ENCODE measurements at places on chromosomes 2 and 18.

DNA sequence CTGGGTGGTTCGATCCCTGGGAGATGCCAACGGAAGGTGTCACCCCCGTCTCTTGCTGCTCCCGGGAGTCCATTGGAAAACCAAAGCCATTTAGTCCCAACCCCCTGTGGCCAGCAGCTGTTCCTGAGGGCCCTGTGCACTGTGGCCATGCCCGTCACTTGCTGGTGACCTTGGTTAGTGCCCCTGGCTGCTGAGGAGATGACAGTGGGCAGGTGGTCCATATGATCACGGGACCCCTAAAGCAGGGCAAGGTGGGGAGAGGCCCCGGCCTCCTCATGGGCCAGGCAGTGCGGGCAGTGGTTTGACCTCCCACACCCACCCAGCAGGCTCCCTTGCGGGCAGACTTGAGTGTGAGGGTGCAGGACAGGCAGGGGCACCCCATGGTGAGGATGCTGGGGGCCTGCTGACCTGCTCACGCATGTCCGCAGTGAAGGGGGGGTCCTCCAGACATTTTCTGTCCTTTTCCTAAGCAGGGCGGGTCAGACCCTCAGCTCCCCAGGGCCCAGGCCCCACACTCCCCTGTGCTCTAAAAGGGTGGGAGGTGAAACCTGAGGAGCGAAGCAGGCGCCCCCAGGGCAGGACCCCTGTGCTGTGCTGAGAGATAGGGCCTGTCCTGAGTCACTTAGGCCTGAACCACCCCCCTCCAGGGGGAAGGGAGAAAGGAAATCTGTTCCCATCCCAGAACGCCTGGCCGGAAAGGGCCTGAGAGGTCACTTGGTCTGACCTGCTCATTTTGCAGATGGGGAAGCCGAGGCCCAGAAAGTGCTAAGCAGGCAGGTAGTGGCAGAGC is 6.8 kb downstream of the ITM2C start:
- DNase-seq, result no peak

DNA sequence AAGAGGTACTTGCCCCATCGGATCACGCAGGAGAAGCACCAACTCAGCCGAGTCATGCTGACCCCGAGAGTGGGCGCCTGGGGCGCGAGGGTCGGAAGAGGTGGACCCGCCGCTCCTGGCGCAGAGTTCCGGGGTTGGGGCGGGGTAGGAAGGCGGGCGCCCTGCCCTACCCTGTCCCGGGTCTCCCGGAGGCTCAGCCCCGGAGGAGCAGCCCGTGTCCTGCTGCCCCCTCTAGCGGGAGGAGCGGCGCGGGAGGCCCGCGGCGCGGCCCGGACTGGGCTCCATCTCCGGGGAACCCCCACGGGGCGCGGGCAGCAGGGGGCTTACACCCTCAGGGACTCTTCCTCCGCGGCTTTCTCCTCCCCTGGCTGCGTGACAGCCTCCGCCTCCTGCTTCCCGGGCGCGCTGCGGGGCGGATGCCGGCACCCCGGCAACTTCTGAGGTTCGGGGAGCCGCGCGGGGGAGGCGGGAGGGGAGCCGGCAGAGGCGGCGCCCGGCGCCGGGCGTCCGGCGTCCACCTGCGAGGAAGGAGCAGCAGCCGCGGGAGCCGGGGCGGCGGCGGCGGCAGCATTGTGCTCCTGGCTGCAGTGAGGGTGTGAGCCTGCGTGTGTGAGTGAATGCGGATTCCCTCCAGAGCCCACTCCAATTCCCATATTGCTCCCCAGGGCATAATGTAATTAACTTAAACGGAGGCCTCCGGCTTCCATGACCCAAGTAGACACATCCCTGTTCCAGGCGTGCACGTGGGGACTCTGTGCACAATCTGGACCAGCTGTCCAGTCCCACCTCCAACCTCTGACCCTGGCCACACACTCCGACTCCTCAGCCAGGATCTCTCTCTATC is 7.6 kb upstream of the TNS1 start:
- no peak for DNase-seq

DNA sequence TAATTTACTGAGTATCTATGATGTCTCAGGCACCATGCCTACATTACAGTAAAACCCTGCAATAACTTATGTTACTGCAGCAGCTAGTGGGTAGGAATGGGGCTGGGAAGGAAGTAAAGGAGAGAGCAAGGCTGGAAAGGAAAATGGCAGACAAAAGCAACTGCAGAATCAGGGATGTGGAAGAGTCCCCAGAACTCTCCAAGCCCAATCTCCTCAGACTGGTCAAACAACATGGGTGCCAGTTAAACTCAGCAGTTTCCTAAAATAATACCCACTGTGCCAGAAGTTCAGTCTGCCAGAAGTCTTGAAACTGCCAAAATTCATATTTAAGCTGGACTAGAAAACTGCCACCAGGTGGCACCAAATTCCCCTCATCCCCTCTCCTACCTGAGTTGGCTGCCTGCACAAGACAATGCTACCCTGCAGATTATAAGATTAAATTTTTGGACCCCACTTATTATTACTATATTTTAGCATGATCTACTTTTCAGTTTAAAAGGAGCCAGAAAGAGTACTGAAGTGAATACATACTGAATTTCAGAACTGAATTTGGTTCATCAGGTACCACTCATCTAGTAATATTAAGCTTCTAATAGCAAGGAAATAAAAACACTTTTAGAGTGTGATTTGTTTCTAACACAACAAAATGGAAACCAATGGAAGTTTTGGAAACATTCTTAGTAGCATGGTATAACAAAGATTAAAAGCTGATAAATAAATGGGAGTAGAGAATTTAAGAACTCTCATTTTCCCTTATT is 86.8 kb upstream of the DNER start:
- DNase-seq, result peak; percentile 45

DNA sequence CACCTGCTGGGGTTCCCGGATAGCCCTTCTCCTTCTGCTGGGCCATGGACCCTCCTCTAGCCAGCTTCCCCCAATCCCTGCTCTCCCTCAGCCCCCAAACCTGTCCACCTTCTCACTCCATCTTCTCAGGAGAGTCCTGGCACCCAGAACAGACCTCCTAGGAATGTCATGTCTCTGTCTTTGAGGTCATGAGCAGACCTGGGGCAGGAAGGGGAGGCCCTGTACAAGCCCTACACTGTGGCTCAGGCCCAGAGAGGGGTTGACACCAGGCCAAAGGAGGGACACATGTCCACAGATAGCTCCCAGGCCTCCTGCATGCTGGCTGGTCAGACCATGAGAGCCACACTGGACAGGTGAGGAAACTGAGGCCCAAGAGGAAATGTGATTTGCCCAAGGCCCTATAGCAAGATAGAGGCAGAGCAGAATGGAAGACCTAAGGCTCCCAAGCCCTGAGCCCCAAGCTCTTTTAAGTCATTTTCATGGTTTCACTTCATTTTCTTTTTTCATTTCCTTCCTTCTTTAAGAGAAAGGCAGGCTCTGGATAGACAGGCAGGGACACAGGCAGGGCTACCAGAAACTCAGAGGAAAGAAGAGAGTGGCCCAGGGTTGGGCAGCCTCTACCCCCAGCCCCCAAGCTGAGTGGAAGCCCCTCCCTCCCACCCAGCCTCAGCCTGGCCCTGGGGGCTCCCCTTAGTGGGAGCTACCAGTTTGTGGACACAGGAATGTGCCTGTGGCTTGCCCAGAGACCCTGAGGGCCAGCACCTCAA is 159.7 kb downstream of the SMAD7 start:
- no peak for DNase-seq

GRCh38 chr2:112949456-112949855 is 28.4 kb upstream of the IL36G start:
- no peak for DNase-seq

DNA sequence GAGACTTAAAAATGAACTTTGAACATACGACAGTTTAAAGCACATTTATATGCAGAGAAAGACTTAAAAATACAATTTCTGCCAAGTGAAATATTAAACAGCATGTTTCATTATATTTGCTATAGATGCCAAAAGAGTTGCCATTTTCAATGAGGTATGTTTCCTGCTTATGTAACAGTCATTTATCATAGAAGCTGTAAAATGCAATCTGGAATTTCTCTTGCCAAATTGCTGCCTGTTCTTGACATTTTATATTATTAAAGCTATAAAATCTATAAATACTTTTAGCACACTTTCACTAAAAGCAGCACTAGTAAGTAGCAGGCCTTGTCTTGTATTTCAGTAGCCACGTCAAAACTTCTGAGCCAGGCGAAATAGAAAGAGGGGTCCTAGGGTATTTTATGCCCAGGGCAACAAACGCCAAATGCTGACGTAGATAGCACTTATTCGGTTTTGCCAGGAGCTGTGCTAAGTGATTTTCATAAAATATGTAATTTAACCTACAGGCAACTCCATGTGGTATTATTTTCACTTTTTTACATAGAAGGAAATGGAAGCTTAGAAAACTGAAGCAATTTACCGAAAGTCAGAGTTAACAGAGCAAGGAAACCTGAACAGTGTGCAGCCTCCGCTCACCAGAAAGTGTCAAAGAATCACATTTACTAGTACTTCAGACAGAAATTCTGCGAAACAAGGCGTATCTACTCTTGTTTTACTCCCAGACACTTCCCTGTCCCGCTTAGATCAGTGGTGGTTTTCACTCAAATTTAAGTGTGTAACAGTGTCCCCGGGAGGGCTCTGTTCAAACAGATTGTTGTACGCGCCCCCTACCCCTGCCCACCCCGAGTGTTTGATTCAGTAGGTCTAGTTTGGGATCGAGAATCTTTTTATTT is 1.2 kb upstream of the CYP20A1 start:
- DNase-seq, result no peak

DNA sequence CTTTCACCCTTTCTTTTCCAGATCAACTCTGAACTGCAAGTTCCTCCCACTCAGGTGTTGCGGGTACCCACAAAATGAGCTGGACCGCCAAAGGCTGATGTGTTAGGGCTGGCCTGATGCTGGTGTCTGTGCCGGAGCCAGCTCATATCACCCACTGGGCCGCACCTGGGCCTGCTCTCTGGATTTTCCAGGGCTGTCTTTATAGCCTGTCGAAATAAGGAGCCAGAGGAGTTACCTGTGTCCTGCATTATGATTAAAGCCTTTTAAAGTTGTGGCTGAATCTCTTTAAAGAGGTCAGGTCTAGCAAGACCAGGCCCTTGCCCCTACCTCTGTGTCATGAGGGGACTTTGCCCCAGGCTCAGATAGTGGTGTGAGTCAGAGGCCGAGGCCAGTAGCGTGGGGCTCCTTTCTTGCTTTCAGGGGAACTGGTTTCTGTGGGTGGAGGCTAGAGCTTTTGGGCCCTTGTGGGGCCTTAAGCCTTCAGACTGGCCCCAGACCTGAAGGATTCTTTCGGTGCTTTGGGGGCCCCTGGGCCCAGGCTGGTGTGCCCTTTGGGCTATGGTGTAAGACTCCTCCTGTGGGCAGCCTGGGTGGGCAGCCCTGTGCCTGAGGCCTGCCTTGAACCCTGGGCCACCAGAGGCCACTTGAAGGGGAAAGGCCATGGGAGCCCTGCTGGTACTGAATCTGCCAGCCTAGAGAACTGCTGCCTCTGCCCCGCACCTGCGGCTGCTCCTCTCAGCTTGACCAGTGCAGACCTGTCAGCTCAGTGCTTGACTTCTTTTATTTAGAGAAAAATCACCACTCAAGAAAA is 21.3 kb downstream of the OTOF start:
- DNase-seq, result no peak

DNA sequence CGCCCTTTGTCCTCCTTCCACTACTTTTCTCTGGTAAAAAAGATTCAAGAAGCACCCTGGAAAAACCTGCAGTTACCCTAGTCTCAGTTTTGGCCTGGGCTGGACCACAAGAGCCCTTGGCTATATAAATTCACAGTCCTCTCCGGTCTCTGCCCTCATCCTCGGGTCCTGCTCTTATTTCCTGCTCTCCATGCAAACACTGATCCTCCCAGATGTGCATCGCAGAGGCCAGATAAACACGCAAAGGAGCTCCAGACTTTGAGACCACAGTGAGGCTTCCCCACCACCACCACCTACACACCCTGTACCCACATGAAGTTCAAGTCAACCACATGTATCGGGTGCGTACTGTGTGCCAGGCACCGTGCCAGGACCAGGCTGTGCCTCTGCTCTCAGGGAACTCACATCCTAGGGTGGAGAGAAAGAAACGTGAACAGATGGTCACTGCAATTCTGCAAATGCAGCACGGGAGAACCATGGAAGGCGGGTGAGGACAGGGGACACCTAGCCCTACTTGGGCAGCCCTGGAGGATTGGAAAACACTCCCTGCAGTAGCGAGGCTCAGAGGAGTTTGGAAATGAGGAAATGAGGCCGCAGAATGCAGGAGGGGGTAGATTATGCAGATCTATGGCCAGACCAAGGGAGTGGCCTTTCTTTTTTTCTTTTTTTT is 7.4 kb downstream of the CTDSP1 start:
- DNase-seq, result no peak

DNA sequence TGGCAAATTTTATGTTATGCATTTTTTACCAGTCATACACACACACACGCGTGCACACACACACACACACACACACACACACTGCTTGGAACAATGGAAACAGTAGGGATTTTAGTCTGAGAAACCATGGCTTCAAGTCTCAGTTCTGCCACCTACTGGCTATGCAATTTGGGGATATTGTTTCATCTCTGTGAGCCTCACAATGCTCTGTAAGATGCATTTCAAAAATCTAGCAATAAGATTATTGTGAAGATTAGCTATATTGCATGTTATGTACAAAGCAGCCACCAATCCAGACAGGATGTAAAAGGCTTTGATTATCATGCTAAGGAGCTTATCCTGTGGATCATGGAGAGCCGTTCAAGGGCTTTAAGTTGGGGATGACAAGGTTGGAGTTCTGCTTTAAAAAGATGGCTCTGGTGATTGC is 401.4 kb downstream of the NBAS start:
- DNase-seq, result no peak

- DNase-seq, result no peak
Observed at GRCh38 chr2:94996305-94997100, 29.0 kb upstream of the MAL start.

GRCh38 chr2:64637000-64637635 is 16.6 kb downstream of the SERTAD2 start:
- DNase-seq, result no peak

GRCh38 chr18:30999186-30999585 is 43.4 kb downstream of the DSC3 start:
- DNase-seq, result no peak

DNA sequence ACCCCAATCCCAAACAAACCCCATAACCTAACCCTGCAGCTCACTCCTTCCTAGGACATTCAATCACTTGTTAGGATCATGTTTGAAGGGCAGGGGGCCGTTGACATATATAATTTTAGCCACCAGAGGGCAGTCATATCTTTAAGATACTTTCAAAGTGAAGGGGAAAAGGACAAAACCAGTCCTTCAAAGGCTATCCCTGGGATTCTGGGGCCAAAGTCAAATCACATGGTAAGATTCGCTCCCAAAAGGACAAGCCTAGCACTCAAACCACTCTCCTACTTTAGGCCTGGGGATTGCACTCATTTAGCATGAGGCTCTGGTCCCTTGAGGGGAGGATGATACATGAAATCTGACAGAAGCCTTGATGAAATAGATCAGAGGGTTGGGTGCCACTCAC is 44.6 kb downstream of the HAUS1 start:
- DNase-seq, result peak; percentile 15
